ENCODE measurements at places on chromosomes 4 and X.

DNA sequence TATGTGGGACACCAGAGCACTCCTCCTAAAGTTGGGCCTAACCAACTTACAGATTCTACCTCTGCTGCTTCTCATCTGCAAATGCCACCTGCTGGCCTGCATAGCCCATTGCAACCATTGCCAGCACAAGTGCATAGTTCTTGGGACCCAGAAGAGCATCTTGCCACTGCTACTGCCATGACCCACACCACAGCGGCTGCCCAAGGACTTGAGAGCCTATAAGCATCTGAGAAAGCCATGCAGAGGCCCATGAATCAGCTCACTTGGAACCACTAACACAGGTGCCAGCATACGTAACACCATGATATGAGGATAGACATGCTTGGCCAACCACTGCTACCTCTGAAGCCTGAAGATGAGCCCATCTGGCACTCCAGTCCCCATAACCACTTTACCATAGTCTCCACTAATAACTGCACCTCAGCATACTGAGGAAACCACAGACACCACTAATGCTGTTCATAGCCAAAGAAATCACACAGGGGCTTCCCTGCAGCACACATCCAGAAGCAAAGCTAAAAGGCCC, 258.1 kb upstream of the AGTR2 start:
- no peak for DNase-seq

GRCh38 chr4:145299380-145300076, 119.1 kb upstream of the OTUD4 start:
- DNase-seq, result peak; percentile 74

DNA sequence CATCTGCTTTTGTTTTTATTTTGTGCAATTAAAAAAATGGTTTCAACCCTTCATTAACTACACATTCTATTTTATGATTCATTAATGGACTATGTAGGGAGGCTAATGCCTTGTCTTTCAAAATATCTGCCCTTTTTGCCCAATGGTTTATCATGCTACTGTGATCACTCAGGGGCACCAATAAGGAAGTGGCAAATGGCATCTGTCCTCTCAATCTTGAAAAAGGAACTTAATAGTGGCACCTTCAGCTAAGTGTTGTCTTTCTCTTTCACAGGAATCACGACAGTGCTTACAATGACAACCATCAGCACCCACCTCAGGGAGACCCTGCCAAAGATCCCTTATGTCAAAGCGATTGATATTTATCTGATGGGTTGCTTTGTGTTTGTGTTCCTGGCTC, 57.1 kb downstream of the COMMD8 start:
- no peak for DNase-seq

DNA sequence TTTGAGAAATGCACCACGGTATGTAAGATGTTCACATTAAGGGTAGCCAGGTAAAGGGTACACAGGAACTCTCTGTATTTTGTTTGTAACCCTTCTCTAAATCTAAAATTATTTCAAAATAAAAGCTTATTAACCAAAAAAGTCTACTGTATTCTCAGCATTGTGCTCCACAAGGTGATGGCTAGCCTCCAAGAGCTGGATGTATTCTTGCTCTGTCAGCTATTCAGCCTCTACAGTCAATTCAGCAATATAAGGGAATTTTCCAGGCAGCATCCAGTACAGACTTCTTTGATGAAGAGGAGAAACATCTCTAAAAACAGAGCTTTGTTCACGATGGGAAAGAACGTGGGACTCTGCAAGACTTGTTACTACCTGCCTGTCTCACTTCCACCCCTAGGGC, 63.5 kb upstream of the MAOA start:
- no peak for DNase-seq

GRCh38 chr4:147682755-147683154, 1.2 kb downstream of the PRMT9 start:
- DNase-seq, result no peak

DNA sequence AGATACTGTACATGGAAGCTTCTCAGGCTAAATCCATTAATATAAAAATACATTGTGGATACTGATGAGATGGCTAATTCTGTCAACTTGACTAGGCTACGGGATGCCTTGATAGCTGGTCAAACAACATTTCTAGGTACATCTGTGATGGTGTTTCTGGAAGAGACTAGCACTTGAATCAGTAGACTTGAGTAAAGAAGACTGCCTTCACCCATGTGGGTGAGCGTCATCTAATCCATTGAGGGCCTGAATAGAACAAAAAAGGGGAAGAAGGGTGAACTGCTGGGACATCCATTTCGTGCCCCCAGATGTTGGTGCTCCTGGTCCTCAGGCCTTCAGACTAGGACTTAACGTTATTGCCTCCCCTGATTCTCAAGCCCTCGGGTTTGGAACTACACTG, 3.7 kb upstream of the SRP72 start:
- DNase-seq, result no peak

DNA sequence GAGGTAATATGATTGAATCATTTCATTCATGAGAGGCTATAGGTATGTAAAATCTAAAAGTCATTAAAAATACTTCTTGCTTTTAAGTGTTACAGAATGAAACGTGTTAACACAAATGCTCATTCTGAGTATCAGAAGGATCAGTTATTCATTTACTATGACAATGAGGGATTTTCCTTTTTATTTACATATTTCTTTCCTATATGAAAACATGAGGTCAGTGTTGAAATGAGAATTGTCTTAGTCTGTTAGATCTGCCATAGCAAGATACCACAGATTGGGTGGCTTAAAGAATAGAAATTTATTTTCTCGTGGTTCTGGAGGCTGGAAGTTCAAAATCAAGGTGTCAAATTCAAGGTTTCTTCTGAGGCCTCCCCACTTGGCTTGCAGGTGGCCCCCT, 181.2 kb downstream of the ARHGAP10 start:
- DNase-seq, result no peak

GRCh38 chr4:92304121-92304520, 355 bp downstream of the GRID2 start:
- DNase-seq, result no peak

DNA sequence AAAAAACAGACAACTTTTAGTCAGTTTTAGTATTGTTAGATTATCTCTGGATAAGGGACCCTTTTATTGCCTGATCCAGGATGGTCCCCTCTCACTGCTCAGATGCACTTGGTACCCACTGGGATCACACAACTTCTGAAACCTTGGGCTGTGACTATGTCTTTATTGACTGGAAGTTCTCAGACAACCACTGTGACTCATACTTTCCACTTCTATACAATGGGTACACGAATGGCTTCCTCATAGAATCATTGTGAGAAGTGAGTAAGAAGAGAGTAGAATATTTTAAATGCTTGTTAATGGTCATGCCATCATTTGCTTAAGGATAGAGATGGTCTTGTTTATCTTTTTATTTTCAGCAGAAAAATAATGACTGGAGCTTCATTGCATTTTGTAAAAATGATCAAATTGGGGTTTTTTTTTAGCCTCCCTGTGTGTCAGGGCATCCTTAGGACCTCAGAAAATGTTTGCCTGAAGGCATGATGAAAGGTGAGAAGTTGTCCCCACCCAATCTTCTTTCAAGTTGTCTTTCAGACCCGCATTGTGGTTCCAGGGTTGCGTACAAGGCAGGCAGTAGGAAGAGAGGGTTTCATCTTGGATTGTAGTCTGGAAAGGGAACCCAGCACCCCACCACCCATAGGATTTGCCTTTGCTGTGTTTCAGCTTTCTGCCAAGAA, 115.1 kb downstream of the CPEB2 start:
- DNase-seq, result no peak

- DNase-seq, result no peak
Observed at GRCh38 chr4:158572608-158573007, 50.9 kb downstream of the RXFP1 start.

GRCh38 chrX:69357317-69357716, 146.8 kb upstream of the NALF2 start:
- DNase-seq, result no peak

DNA sequence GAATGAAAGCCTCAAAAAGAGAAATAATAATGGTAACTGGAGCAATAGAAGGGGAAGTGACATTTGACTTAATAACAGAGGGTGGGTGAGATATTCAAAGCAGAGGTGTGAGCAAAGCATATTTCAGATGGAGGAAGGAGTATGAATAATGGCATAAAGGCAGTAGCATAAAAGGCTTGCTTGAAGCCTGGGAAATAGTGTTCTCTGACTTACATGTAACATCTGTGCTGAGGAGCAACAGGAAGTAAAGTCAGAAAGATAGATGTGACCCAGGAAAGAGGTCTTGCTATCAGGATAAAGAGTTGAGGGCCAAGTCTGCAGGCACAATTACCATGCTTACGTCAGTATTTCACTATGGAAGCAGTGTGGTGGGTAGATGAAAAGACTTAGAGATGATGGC, 28.4 kb downstream of the ATP10D start:
- DNase-seq, result no peak

GRCh38 chr4:19592391-19592790, 659.3 kb upstream of the SLIT2 start:
- DNase-seq, result no peak

DNA sequence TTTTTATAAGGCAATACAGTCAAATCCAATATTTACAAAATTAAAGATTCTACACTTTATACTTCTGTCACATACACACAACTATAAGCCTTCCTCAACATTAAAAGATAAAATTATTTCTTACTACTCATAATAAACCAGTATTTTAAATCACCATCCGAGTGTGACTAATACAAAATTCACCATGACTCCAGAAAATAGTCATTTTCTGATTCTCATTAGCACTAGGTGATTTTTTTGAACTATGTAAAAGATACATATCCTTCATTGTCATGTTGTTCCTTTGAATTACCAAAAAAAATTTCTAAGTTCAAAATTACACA, 646 bp upstream of the SLC7A11 start:
- DNase-seq, result no peak

DNA sequence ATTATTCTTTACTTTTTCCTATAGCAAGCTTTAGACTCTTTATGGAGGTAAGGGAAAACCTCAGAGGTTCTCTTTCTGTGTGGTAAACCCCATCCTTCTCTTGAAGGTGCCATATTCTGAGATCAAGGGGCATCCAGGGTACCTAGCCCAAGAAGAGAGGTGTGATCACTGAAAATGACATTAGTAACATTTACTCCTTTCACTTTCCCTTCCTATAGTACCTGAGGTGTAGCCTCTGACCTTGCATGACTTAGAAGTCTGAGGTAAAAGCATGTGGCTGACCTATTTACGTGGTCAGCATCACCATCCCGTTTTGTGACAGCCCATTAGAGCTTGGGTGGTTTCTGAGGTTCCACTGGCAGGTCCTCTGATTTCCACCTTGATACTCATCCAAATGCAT, 25.7 kb downstream of the SGMS2 start:
- no peak for DNase-seq

GRCh38 chr4:75699299-75699698, 25.1 kb upstream of the USO1 start:
- no peak for DNase-seq

GRCh38 chr4:150106886-150107285, 28.6 kb downstream of the DCLK2 start:
- DNase-seq, result no peak

DNA sequence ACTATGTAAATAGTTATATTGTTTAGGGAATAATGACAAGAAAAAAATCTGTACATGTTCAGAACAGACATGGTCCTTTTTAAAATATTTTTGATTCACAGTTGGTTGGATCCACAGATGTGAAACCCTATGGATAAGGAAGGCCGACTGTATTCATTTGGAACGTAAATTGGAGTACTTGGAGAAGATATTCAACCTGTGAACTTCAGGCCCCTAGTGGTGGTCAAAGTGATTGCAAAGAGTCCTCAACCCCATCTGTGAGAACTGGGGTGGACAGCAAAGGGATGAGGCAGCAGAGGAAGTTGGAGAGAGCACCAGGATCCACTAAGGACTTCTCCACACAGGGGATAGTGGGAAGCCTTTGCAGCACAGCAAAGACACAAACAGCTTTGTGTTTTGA, 6.2 kb upstream of the CXCL13 start:
- DNase-seq, result no peak

DNA sequence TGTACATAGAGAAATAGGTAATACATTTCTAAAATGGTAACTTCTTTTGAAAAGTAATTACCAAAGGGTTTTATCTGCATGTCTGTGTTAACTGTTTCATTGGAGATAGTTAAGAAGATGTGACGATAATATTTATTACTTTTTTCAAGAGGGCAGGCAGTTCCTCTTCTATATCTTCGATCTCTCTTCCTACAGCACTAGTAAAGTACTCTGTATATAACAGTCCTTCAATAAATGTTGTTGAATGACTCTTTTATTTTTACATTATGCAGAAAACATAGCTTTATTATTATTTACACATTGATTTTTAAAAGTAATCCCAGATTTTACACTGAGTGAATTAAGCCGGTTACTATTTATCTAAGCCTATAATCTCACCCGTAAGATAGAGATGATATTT, 51.8 kb downstream of the TMPRSS11E start:
- DNase-seq, result no peak

DNA sequence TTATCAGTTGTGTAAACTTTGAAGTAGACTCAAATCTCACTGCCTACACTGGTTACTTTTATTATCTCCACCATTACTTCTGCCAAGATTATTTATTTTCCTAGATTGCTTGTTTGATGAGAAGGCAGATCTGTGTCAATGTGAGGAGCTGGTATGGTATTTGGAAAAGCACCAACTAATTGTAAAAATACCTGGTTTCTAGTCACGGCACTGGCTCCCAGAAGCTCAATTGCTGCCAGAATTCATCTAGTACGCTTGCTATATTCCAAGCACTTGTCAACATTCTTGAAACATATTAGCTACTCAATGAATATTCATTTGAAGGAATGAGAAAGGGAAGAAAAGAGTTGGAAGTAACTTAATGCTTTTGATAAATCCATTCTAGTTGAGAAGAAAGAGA, 1376.8 kb upstream of the ADGRL3 start:
- no peak for DNase-seq

GRCh38 chr4:130172156-130172555, 1076.2 kb downstream of the C4orf33 start:
- no peak for DNase-seq
